ENCODE measurements at places on chromosomes 12 and 14.
A peak's percentile ranks its signal among the peaks of the same experiment; 100 is the strongest.

- DNase-seq = no peak
Observed at GRCh38 chr12:130435331-130435730, 97.6 kb downstream of the PIWIL1 start.

DNA sequence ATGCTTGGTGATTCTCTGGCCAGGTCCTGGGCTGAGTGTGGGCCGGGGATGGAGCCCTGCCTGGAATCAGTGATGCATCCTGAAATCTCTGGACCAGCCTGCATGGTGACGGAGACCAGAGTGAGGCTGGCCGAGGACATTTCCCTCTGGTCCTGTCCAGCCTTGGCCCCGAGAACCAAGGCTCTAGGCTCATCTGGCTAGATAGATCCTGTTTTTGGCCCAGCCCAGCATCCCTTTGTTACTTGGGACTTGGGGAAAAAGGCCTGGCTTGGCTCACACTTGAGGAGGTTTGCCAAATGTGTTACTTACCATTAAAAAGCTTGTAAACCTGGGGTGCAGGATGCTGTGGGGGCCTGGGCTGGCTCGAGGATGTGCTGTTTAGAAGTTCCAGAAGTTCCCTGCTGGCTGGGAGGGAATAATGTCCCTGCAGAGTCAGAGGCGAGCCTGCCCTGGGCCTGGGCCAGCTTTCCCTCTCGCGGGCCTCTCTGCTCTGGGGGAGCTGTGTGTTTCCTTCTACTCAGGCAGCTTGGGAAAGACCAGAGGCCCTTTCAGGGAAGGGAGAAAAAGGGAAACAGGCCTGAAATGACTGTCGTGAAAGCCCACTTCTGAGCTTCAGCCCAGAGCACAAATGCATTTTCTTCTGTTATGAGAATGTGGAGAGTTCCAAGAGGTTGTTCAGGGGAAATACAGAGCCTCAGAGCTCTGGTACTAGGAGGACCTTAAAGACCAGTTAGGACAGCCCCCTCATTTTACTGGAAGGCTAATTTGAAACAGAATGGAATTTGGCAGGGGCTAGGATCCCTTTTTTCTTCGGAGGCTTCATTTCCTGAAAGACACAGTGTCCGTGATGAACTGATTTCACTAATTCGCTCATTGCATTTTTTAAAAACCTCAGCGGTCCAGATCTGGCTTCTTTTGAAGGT, 47.2 kb upstream of the CTDSP2 start:
- DNase-seq = peak; percentile 63

DNA sequence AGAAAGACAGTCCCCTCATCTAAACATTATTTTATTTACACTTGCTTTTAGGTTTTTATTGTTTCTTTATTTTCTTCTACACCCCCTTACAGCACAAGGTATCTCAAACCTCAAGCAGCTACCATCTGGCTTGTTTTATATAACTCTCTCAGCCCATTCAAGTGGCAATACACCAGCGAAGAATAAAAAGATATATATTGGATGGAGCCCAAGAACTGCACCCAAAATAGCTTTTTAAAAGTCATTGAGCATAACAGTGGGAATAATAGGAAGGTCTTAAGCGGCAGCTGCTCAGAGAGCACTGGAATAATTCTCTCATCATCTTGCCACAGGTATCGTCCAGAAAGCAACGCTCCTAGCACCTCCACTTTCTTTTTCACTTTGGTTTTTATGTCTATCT, 322.5 kb downstream of the SYT1 start:
- peak; percentile 8 for DNase-seq

GRCh38 chr12:117486840-117487659, 125.6 kb upstream of the NOS1 start:
- DNase-seq = no peak

DNA sequence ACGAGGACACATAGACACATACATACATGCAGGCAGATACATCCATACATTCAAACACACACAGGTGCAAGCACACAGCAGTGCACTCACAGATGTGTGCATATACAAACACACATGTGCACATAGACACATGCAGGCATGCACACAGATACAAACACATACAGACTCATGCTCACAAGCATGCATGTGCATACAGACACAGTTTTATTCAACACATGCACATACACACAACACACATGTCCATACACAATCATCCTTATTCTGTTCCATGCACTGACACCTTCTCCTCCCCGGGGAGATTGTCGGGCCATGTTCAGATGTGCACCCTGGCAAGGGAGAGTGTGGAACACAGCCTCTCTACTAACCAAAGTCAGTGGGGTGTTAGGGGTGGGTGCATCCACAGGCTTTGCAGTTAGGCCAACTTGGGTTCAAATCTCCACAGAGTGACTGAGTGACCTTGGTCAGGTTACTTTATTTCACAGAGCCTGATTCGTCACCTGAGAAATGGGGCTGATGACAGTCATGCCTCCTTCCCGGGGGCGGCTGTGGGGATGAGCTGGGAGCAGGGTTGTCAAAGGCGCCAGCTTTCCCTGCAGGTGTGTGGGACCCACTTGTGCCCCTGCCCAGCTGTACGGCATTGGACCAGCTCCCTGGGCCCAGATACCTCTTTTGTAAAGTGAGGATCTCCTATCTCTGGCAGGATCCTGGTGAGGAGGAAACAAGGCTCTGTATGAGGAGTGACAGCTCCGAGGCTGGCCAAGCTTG, 250.1 kb downstream of the SLC41A2 start:
- no peak for DNase-seq
